GM06990 (cell line): ENCODE measurements at places on chromosomes 5 and 9.

DNA sequence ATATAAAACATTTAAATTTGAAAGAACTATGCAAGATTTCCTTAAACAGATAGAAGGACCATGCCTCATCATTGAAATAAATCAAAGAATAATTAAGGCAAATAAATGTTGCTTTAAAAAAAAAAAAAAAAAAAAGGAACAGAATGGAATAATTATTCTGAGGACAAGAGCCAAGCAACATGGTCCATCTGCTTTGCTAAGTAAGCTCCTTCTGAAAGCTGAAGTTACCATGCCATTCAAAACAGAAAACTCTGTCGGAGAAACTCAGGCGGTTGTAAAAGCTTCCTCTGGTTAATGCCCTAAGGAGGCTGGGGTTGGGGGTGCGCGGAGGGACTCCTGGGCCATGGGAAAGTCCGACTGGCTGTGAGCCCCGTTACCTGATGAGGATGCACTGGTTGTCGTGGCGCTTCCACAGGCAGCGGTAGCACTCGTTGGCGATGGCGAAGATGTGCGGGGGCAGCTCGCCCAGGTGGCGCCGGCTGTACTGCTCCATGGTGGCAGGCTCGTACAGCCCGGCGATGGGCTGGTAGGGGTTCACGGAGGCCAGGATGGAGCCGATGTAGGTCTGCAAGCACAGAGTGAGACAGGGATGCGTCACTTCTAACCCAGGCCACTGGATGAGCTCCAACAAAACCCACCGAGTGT, 141.7 kb downstream of the MYO10 start:
- no peak for DNase-seq

DNA sequence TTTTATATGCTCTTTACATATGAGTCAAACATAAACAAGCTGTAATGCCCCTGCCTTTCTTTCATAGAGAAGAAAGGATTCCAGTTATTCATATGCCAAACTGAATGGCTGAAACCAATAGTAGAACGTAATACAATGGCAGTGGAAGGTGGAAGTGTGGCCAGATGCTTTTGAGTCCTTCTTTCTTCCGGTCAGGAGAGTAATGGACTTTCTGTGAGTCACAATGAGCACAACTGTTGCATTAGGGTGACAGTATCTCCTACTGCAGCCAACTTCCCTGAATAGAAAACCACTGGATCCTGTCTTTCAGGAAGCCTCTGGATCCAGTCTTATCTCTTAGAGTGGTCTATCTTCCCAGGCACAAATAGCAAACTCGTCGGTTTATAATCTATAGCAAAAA, 855.2 kb downstream of the MAT2B start:
- no peak for DNase-seq

DNA sequence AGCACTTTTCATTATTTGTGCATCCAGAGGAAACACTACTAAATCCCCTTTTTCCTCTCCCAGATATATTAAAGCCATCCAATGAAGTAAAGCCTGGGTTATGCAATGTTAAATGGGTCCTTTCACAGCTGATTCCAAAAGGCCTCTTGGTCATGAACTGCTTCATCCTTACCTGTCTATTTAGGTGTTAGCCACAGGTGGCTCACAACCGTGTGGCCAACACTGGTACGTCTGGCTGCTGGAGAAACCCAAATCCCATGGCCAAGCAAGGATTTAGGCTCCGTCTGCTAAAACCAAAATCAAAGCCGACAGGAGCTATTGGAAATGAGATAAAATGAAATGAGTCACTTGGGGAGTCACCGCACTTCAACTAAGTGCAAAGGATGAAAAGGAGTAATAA, 193.9 kb downstream of the ADCY2 start:
- no peak for DNase-seq

DNA sequence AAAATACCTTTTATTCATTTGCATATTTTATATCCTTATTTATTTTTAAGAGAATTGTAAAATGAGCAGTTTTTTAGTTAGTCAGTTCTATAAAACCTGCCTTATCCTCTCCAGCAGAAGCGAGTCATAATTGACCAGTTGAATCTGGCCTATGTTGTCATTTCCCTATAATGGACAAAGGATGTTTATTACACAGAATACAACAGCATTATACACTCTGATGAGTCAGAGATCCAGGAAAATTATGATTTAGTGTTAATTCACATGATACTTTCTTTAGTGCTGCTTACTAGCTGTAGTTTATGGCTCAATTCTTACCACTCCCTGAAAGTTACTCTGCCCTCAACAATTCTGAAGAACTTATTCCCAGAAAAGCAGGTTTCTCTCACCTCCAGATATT, 26.8 kb upstream of the LURAP1L start:
- no peak for DNase-seq

GRCh38 chr9:121643473-121643872, 8.0 kb upstream of the DAB2IP start:
- DNase-seq: no peak

GRCh38 chr5:122175852-122176251, 46.5 kb downstream of the ZNF474 start:
- no peak for DNase-seq

DNA sequence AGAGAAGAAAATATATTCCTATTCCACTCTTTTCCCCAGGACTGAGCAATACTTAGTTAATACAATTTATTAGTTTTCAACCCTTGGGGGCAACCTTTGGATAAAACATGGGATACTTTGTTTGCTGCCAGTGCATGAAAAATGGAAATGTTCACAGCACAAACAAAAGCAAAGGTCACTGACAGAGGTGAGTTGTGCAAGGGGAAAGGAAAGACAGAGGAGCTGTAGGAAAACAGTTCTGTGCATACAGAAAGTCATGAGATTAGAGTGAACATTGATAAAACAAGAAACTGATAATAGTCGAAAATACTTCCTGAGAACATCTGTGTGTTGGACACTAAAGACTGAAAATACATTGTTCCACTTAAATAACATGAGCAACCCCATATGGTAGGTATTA, 779.8 kb downstream of the TLE4 start:
- DNase-seq: no peak

DNA sequence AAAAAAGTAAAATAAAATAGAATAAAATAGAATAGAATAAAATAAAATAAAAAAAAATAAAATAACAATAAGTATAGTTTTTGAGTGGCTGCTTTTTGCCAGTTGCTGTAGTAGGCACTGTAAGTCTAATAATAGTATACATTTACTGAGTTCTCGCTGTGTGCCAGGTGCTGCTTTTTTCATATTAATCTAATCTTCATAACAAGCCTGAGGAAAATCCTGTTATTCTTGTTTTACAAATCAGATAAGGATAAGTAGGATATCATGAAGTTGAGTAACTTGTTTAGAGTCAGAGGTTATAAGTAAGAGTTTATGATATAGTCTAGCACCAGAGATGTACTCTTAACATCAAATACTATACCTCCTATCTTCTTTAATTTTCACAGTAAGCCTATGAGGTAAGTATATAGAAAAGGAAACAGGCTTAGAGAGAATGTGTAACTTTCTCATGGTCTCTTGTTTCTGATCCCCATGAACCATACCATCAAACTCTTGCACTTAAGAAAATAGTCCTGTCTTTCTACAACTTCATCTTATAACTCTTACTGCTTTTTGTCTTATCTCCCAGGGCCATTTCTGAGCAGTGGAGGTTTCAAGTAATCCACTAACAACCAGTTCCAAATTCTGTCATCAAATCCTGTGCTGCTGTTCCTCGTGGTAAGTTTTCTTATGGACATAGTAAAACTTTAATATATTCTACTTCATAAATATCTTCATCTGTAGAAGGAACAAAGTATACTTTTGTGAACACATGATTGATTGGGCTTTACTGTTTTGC, 18.7 kb downstream of the RMI1 start:
- no peak for DNase-seq

- DNase-seq: no peak
Observed at GRCh38 chr5:142316051-142316450, 8.8 kb downstream of the SPRY4 start.

DNA sequence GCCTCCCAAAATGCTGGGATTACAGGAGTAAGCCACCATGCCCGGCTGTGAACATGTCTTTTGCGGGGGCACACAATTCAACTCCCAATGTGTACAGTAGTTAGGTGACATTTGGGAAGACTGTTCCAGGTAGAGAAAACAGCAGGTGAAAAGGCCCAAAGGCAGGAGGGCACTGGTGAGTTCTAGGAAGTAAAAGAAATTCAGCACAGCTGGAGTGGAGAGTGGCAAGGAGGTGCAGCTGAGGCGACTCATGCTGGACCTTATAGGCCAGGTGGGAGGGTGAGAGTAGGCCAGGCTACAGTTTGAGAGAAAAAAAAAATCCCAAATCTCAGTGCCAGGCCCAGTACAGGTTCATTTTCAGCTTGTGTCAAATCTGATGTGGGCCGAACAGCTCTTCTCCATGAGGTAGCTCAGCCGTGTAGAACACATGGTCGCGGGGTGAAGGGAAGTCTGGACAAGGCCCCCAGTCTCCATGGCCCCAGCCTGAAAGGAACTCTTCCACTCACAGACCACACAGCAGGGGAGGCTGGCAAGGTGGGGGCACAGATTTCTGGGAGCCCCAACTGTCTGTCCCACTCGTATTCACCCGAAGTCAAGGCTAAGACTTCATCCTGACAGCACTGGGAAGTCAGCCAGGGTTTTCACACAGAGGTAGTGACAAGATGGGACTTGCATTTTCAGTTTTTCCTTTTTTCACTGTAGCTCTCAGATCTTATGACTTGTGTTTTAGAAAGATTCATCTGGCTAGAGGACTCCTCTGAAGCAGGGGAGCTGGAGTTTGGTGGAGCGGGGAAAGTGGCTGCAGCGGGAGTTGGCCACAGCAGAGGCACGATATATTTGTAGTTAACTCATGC, 4.5 kb upstream of the HNRNPAB start:
- DNase-seq: no peak

DNA sequence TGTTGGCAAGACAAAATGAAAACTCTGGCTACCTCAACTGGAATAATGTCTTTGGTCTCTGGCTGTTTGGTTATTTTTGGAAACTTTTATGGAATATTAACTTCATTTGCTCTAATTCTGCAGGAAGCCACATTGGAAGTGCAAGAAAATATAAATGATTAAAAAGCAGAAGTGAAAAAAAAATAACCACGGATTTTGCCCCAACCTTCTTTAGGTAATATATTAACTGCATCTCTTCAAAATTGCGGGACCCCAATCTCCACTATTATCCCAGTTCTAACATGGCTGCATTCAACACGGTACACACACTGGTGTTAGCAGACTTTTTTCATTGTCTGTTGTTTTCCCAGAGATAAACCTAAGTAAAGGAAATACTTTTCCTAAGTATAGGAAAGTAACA, 23.0 kb downstream of the GLIS3 start:
- no peak for DNase-seq

- DNase-seq: no peak
Observed at GRCh38 chr5:8005416-8005815, 136.5 kb downstream of the MTRR start.

DNA sequence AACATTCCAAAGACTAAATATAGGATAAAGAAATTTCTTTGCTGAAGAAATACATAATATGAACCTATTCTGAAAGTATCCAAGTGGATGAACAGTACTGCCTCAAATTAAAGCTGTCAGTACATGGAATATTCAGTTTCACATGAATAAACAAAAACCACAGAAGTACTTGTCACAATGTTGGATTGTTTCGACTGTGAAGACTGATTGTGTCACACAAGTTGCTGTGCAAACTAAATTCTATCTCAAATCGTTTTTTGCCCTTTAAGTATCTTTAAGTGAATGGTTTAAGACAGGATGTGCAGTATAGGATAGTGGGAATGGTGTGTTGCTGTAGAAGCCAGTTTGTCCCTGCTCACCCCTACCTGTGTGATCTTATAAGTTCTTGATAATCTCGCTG, 137.4 kb upstream of the OTULINL start:
- DNase-seq: no peak

DNA sequence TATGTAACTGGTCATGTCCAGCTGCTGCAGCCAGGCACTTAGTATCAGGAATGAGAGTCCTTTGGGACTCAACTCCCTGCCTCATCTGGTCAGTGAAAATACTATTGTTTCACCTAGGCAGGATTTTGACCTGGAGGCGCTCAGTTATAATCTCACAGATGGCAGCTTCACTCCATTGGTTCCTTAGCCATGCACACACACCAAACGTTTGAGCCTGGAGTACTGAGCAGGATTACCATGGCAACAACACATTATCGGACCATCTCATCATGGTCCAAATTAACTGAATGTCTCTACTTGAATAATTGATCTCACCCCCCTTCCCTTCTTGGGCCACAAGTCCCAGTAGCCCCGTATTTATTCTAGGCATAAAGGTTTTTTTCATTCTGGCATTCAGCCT, 15.0 kb upstream of the SREK1 start:
- no peak for DNase-seq

DNA sequence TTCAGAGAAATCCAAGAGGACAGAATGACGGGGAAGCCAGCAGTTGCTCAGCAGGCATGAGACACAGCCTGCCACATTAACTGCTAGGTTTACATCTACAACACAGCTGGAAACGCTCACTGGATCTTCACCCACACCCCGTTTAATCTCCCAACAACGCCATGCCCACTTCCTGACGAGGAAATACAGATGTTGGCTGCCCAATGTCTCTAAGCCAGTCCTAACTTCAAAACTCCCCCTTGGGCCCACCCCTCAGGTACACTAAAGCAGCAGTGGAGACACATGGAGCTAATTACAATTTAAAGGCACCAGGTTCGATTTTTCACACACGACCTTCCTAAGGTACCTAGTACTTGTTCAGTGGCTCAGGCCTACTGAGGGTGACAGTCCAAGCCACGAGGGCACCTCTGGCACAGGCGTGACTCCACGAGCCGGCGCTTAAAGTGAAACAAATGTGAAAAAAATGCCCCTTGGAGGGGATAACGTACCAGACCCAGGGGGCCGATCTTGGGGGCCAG, 904 bp downstream of the RPL12 start:
- DNase-seq: no peak

- DNase-seq: no peak
Observed at GRCh38 chr5:1004461-1005248, 3.9 kb upstream of the NKD2 start.

DNA sequence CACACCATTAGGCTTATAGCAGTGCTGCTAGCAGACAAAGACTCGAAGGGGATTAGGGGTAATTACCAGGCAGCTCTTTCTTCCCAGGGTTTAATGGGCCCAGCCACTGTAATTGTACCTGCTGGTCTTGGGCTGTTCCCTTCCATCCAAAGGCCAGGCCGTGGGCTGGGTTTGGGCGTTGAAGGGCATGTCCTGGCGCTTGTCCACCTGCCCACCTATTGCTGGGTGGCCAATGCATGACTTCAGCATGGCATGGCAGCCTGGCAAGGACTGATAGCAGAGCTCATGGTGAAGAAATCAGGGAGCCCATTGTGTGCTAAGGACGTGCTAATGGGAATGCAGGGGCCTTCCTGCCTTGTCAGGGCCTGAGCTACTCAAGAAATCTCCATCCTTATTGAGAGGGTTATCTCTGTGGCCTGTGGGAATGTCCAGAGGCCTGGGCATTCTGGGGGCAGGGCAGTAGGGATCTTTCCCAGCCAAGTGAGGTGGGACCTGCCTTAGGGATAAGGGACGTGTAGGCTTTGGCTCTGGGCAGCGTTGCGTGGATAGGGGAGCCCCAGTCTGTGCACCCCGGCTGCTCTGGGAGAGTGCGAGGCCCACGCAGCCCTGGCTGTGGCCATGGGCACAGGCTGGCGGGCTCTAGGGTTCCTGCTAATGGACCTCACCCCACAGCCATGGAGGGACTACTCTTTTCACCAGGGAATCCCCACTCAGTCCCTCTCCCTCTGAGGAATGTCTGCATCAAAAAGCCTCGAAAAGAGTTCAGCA, 116.1 kb upstream of the PITX1 start:
- DNase-seq: no peak

GRCh38 chr5:78747705-78748359, 99.3 kb upstream of the LHFPL2 start:
- no peak for DNase-seq

- DNase-seq: no peak
Observed at GRCh38 chr5:33470544-33470943, 29.8 kb downstream of the TARS1 start.
